ENCODE measurements at places on chromosomes 5 and 9.
A peak's percentile ranks its signal among the peaks of the same experiment; 100 is the strongest.

- no peak for DNase-seq
These were observed 116.7 kb upstream of the PITX1 start for GRCh38 chr5:135150767-135151166.

GRCh38 chr5:119750887-119751733 is 121.8 kb downstream of the FAM170A start:
- no peak for DNase-seq

DNA sequence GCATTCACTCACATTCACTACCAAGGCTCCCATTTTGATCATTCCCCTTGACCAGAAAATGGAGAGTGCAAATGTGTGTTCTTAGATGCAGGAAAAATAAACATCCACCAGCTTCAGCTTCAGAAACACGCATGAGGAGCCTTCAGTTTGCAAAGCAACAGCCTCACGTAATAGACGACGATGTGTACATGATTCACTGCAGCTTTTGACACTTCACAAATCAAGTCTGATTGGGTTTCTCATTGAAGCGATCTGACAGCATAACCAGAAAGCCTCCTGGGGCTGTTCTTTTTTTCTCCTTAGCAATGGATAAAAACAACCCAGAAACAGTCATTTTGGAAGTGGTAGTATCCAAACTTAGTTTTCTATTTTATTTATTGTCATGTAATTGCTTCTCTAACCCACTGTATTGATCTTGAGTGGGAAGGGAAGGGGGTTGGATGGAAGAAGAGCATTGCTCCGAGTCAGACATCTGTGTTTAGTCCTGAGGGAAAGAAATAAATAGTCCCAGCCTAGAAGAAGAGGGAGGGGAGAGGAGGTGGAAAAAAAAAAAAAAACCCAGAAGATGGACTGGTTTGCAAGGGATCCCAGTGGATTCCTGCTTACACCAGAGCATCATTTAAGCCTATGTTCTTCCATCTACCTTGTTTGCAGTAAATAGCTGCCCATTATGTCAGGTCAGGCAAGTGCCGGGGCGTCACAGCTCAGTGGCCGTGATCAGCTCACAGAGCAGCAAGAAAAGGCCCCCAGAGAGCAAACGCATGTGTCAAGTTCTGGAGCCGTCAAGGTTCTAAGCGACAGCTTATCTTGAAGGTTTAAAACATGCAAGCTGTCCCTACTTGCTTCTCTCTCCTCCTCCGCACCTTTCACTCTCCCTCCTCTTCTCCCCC is 190.2 kb upstream of the SNX2 start:
- DNase-seq: no peak

DNA sequence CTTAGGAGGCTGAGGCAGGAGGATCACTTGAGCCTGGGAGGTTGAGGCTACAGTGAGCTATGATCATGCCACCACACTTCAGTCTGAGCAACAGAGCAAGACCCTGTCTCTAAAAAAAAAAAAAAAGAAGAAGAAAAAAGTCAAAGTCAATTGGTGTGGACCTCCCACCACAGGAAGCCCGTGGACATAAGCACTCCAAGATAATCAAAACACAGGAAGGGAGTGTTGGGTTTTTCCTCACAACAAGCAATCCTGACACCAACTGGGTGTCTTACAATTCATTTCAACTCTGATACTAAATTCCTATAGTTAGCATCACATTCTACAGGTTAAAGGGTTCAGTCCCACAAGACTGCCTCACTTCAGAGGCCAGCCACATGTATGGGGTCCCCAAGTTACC is 70.7 kb downstream of the PDE6A start:
- no peak for DNase-seq

DNA sequence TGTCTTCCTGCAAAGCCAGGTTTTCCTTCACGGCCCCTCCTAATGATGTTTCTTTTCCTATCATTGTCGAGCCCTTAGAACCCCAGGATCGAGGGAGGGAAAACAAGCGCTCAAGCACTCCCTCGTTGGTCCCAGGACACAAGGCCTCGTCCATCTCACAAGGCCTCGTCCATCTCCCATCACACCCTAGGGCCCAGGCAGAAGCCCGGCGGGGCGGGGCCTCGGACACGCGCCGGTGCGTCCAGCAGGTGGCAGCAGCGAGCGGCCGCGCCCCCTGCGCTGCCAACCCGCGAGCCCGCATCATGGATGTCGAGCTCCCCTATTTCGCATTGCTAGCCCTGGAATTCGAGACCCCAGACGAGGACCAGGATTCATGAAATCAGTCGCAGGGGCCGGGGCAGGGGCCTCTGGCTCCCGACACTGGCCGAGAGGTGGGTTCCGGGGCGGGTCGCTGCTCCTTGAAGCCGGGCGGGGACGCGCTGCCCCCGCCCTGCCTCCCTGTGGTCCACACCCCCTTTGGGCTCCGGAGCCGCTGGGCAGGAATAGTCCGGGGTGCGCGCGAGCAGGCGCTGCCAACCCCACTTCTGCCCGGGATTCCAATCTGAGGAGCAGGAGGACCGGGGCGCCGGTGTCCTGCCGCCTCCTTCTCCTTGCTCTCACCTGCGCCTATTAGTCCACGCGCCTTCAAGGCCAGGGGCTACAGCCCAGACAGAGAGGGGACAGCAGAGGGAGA is at the start of gene ABLIM3:
Gene ABLIM3, plus strand, starts transcription at position 270 of the 733 bp plus-strand sequence. CDS start 603 bp downstream, outside the sequence.
- DNase-seq: peak; percentile 57

DNA sequence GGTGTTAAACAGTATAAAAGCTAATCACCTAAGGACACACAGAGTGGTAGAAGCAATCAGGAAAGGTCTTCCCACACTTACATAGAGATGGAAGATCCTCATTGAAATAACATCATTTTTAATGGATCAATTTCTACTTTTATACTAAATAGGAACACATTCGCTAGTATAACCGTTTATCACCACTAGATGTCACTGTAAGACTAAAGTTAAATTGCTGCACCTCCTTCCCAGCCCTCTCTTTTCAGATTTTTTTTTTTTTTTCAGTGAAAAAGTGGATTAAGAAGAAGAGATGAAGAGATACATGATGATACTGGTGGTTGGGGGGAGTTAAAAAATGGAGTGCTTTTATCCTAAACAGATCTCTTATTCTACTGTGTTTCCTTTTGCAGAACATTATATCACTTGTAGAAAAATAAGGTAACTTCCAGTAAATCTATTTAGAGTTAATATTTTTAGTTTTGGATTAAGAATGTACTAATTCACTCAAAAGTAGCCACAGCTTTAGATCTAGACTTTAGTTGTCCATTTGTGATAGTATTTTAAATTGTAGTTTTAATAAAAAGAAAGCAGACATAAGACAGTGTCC is 116.9 kb upstream of the ARRDC3 start:
- DNase-seq: no peak

- DNase-seq: no peak
These were observed 6.2 kb upstream of the TPM2 start for GRCh38 chr9:35695943-35696401.

- DNase-seq: peak; percentile 15
These were observed 14.3 kb downstream of the MCCC2 start for GRCh38 chr5:71601222-71602026.

DNA sequence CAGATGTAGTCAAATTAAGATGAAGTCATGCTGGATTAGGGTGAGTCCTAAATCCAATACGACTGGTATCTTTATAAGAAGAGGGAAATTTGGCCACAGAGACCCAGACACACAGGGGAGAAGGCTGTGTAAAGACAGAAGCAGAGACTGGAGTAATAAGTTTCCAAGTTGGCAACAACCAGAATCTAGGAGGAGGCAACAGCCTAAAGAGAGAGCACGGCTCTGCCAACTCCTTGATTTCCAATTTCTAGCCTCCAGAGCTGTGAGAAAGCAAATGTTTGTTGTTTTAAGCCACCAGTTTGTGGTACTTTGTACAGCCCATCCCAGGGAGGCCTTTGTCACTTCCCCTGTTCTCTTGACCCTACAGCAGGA is 74.4 kb downstream of the ATG10 start:
- no peak for DNase-seq

- DNase-seq: no peak
These were observed 713.8 kb upstream of the WWC1 start for GRCh38 chr5:167577616-167578015.

DNA sequence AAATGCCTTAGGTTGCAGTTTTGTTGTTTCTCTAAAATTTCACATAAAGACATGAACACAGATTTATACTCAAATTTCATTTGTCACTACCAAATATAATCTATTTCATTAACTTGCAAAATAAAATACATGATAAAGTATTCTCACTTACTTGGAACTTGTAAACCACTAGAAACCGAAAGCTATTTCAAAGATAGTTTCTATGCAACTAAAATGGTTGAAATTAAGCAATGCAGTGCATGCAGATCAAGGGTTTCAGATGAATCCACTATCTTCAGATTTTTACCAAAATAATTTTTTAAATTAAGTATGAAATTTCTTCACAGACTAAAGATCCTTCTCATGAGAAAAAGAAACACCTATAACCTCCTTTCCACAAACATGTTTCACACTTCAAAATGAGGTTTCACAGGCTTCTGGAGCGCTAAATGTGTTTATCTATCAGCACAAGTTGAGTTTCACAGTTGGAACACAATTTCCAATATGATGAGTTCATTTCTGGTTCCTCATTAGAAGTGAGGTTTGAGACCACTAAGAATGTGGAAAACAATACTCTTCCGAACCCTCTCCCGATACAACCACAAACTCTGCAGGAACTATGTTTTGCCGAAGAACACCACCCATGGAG is 63.9 kb downstream of the EPB41L4A start:
- no peak for DNase-seq

Data from HuH-7.5 (cell line).